ENCODE measurements at places on chromosomes 1 and 21. TPM values are rescaled to one million over a fixed set of nuclear protein-coding genes. Genes with fewer than 3 reads are reported as not detected.

DNA sequence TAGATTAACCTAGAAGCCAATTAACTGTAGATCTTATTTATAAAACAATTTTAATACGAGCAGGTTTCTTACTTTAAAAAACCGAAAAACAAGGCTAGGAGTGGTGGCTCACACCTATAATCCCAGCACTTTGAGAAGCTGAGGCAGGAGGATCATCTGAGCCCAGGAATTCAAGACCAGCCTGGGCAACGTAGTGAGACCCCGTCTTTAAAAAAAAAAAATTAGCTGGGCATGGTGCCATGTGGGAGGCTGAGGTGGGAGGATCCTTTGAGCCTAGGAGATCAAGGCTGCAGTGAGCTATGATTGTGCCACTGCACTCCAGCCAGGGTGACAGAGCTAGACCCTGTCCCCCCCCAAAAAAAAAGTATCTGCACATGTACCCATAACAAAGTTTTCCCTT is 89.3 kb upstream of the QSOX1 start:
- DNase-seq: no peak

GRCh38 chr1:41399145-41399795 is 38.0 kb downstream of the FOXO6 start:
- DNase-seq: no peak

FHAD1 gene
- 0.16 TPM for total RNA-seq

DNA sequence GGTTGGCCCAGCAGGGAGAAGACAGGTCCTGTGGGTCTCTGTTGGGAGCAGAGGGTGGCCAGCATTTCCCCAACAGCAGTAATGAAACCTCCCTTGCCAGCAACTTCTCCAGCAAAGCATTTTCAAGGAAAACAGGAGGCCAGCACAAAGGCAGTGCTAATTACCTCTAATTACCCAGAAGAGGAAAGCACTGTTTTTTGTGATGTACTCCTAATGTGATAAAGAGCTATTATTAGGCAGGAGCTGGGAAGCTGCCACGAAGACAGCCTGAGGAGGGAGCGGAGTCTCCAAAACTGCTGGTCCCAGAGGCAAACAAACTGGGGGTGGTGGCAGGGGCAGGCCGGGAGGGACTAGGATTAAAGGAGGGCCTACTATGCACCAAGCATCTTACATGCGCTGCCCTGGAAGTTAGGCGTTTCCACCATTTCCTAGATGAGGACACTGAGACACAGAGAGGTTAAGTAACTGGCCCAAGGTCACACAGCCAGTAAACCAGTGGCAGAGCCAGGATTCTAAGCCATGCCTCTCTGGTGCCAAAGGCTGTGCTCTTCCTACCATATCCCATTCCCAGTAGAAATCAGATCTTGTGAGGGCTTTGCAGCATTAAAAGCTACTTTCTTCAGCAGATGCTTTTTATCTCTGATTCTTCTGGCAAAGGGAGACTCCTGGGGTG is 24.5 kb downstream of the HTR6 start:
- no peak for DNase-seq

- DNase-seq: no peak
Measured at GRCh38 chr1:94953107-94953506, 26.2 kb upstream of the CNN3 start.

RNU1-4 gene
- total RNA-seq: 1,043 TPM

GRCh38 chr1:225766967-225767633 is 10.5 kb upstream of the SRP9 start:
- DNase-seq: no peak

DNA sequence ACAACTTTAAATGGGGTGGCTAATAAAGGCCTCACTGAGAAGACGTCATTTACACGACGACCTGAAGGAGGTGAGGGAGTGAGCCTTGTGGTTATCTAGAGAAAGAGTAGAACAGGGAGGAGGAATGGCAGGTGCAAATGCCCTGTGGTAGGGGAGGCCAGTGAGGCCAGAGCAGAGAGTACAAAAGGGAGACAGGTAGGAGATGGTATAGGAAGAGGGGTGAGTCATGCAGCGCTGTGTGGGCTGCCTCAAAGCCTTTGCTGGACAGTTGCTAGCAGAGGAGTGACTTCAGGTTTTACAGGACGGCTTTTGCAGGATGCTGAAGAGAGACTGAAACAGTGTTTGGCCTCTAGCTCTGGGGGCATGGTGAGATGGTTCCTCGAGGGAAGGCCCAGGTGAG is 116.0 kb downstream of the IER5 start:
- DNase-seq: no peak

GRCh38 chr1:41622859-41623732 is 138.6 kb upstream of the EDN2 start:
- no peak for DNase-seq

KRTAP13-1 gene
- not detected for total RNA-seq

SLAMF6 gene
- total RNA-seq: 42.8 TPM

VWA1 gene
- 0.97 TPM for total RNA-seq

- DNase-seq: no peak
Measured at GRCh38 chr1:107145637-107146036, 4.8 kb downstream of the NTNG1 start.

DNA sequence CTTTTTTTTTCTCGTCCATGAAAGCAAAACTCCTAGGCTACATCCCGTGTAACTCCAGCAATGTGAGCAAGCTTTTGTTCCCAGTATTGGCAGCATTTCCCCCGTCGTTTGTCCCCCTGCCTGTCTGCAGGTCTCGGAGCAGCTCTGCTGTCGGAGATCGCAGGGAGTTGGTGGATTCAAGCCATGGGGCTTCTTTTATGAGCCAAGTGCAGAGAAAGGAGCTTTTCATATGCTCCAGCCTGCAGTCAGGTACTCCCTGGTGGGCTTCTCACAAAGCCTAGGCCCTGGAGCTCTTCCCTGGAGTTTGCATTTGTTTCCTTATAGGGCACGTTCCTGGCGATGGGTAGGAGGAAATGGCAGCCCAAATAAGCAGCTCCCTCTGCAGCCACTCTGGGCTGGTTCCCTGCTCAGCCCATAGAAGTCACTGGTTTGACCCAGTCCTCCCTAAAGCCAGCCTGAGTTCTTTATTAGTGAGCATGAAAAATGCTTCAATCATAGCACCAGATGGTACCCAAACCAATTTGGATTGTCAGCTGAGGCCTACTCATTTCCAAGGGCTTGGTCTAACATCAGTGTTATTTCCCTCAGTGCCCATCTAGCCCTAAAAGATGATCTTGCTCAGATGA is 78.3 kb downstream of the NUF2 start:
- no peak for DNase-seq

GRCh38 chr1:110466646-110467280 is 15.8 kb downstream of the PROK1 start:
- DNase-seq: no peak

DNA sequence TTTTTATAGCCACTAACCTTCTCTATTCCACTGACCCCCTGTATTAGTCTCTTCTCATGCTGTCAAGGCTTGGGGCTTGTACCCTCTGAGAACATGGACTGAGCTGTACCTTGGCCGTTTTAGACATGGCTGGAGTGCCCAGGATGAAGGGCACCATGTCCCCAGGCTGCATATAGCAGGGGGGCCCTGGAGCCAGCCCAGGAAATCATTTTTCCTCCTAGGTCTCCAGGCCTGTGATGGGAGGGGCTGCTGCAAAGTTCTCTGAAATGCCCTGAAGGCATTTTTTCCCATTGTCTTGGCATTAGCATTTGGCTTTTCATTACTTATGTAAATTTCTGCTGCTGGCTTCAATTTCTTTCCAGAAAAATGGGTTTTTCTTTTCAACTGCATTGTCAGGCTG is 119.5 kb downstream of the NTMT2 start:
- DNase-seq: no peak

GRCh38 chr1:32568929-32569328 is 29.7 kb downstream of the ZBTB8A start:
- no peak for DNase-seq

GRCh38 chr1:178502856-178503255 is 6.1 kb upstream of the CLEC20A start:
- DNase-seq: no peak

GRCh38 chr1:17250601-17251000 is 1.7 kb downstream of the PADI3 start:
- no peak for DNase-seq

GRCh38 chr1:68459796-68460195 is 10.0 kb upstream of the RPE65 start:
- DNase-seq: no peak

GRCh38 chr1:219710529-219711194 is 97.8 kb upstream of the ZC3H11B start:
- no peak for DNase-seq

DNA sequence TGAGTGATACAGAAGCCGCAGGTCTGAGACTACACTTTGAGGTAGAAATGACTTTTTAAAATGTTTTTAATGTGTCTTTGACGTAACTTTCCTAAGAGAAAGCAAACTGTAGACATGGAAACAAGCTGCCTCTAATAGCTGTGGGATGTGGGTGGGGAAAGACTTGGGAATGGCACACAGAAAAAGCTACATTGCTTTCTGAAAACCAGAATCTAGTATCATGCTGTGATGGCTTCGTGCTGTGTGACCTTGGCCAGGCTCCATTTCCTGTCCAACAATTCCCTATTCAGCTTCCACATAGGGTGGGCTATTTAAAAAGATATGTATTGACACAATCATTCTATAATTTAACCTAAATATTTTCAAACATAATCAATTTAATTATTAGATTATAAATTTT is 909.1 kb downstream of the NCAM2 start:
- no peak for DNase-seq

DNA sequence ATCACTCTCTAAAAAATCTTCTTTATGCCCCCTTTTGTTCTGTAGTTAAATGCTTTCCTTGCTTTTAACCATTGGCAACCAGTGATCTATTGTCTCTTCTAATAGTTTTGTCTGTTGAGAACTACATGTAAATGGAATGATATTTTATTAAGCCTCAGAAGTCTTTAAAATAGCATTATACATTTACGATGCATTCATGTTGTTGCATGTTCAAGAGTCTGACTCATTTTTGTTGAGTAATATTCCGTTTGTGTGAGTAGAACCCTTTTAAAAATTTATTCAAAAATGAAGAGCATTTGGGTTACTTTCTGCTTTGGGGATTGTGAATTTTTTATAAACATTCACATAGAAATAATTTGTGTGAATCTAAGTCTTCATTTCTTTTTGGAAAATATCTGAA is 1352.9 kb downstream of the NCAM2 start:
- DNase-seq: no peak

DNA sequence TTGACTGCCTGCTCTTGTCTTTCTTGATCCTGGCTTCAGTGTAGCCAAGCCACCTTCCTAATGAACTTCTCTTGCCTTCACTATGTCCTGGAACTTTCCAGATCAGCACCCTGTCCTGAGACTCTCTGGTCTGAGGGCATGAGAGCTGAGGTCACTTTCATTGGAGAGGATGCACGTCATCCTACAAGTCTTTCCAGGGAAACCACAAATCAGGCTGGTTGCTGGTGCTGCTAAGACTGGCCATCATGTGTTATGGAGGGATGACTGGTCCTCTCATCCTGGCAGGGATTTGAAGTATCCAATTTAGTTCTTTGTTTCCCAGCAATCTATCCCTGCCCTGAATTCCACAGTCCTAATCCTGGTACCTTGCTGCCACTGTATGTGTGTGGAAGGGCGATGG is 228.6 kb downstream of the GPATCH2 start:
- no peak for DNase-seq

UBXN10 gene
- 0.45 TPM for total RNA-seq

DNA sequence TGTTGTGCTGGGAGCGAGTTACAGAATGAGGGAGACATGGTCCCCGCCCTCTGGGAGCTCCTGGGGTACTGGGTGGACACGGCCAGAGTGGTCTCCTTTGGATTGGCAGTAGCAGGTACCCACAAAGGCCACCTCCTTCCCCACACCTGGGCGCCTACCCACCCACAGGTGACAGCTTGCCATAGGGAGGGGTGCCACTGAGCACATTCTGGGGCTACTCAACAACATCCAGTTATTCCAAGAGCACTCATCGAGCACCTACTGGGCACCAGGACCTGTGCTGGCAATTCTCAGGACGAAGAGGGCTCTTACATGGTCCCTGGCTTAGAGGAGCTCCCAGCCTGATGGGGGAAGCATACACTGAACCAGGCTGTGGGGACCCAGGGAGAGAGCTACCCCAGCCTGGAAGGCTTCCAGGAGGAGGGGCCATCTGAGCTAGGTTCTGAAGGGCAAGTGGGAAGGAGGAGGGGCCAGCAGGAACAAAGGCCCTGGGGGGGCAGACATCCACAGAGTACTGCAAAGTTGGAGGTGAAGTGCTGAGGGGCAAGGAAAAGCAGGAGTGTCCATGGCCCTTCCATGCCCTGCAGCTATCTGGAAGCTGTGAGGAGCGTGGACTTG is 22.0 kb downstream of the MRPL37 start:
- no peak for DNase-seq

Data from activated CD8-positive, alpha-beta T cell treated with anti-CD3 and anti-CD28 coated beads for 36 hours (primary cell).